Naive thymus-derived CD8-positive, alpha-beta T cell (primary cell): ENCODE measurements at places on chromosomes 1 and 21.

DNA sequence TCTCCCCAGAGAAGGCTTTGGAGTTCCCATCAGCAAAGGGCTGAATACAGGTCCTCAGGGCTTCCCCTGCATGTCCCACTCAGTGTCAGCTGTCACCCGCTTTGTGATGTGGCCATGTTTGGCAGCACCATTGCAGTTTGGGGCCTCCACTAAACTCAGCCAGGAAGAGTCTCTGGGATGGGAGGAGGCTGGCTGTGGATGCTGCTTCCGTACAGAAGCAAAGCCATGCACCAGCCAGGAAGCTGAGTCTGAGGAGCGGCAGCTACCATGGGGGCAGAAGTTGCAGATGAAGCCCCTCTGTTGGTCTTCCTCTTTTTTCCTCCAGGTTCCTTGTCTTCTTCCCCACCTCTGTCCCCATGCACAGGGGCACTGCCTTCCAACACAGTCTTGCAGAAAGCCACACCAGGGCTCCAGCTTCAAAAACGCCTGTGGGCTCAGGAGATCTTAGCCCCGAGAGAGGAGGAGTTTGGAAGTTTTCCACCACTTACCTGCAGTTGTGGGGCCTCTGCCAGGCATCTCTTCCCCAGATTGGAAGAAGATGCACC, 416.8 kb downstream of the NPHP4 start:
- peaks cover 4% of the 10 kb centered on the region for H3K27me3 ChIP-seq
- no peak overlapping the region for H3K27ac ChIP-seq
- H3K4me1 ChIP-seq: no peaks in the 10 kb centered on the region
- H3K36me3 ChIP-seq: peaks cover 2% of the 10 kb centered on the region

DNA sequence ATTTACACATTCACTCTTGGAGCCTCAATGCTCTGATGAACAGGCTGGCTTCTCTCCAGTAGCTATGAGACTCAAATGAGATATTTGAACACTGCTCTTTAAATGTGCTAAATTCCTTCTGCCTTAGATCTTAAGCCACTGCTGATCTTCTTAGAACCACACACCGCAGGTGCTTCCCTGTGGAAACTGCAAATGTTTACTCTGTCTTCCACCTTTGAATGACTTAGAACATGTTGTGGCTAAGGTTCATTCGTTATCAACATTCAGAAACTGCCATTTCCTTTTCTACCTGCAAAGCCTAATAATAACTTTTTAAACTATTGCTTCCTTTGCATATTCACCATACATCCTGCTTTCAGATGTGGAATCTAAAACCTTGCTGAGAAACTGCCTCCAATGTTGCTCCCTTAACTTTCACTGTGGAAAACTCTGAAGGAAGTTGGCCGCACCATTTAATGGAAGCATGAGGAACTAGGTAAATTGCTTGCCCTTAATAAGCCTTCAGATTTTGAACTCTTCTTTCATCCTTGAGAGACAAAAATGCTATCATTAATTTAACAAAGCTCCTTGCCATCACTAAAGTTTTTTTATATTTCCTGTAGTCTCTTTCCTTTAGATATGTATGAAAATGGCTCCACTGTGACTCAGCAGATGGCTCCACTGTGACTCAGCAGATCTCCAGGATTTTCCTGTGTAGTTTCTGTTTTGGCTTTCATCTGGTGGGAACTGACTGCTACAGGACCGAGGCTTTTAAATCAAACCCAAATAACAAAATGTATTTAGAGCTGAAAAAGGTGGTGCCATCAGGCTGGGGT, 143.8 kb downstream of the TNFSF18 start:
- peak; percentile 47 for DNase-seq
- H3K36me3 ChIP-seq: no peaks in the 10 kb centered on the region
- peaks cover 17% of the 10 kb centered on the region for H3K4me1 ChIP-seq
- H3K27ac ChIP-seq: peak overlapping the region; percentile 43
- H3K4me3 ChIP-seq: peak overlapping the region; percentile 46
- no peaks in the 10 kb centered on the region for H3K27me3 ChIP-seq

DNA sequence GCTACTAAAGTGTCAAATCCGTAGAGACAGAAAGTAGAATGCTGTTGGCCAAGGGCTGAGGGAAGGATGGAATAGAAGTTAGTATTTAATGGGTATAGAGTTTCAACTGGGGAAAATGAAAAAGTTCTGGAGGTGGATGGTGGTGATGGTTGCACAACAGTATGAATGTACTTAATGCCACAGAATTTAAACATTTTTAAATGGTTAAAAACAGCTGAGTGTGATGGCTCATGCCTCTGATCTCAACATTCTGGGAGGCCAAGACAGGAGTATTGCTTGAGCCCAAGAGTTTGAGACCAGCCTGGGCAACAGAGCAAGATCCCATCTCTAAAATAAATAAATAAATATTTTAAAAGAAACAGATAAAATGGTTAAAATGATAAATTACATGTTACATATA, 44.5 kb downstream of the PIK3R3 start:
- H3K4me3 ChIP-seq: no peak overlapping the region
- H3K27me3 ChIP-seq: no peaks in the 10 kb centered on the region
- no peaks in the 10 kb centered on the region for H3K36me3 ChIP-seq
- H3K4me1 ChIP-seq: no peaks in the 10 kb centered on the region
- DNase-seq: no peak

- H3K4me3 ChIP-seq: no peak overlapping the region
- H3K36me3 ChIP-seq: peaks cover 10% of the 10 kb centered on the region
- peaks cover 15% of the 10 kb centered on the region for H3K27me3 ChIP-seq
Measured at GRCh38 chr1:230381585-230381984, 44.5 kb downstream of the PGBD5 start.

GRCh38 chr1:183227422-183228346, 41.6 kb downstream of the LAMC2 start:
- no peak overlapping the region for H3K27ac ChIP-seq
- H3K27me3 ChIP-seq: peaks cover 6% of the 10 kb centered on the region
- H3K36me3 ChIP-seq: no peaks in the 10 kb centered on the region
- DNase-seq: no peak
- peaks cover 6% of the 10 kb centered on the region for H3K4me1 ChIP-seq

DNA sequence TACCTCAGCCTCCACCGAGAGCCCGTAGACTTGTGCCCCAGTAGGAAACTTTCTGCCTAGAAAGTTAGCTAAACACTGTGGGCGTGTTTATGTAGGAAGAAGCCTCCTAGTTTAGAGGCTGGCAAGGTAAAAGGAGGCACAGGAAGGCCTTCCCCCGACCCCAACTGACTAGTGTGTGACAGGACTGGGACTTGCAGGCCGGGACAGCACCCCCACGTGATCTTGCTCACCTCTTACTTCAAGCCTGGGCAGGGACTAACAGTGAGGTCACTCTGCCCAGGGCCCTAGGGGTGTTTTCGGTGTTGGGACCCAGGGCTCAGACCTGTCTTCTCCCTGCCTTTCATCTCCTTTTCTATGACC, 392 bp upstream of the TAGLN2 start:
- no peak for DNase-seq
- peak overlapping the region; percentile 87 for H3K4me3 ChIP-seq
- peaks cover 3% of the 10 kb centered on the region for H3K36me3 ChIP-seq
- H3K27me3 ChIP-seq: no peaks in the 10 kb centered on the region
- peaks cover 41% of the 10 kb centered on the region for H3K4me1 ChIP-seq

DNA sequence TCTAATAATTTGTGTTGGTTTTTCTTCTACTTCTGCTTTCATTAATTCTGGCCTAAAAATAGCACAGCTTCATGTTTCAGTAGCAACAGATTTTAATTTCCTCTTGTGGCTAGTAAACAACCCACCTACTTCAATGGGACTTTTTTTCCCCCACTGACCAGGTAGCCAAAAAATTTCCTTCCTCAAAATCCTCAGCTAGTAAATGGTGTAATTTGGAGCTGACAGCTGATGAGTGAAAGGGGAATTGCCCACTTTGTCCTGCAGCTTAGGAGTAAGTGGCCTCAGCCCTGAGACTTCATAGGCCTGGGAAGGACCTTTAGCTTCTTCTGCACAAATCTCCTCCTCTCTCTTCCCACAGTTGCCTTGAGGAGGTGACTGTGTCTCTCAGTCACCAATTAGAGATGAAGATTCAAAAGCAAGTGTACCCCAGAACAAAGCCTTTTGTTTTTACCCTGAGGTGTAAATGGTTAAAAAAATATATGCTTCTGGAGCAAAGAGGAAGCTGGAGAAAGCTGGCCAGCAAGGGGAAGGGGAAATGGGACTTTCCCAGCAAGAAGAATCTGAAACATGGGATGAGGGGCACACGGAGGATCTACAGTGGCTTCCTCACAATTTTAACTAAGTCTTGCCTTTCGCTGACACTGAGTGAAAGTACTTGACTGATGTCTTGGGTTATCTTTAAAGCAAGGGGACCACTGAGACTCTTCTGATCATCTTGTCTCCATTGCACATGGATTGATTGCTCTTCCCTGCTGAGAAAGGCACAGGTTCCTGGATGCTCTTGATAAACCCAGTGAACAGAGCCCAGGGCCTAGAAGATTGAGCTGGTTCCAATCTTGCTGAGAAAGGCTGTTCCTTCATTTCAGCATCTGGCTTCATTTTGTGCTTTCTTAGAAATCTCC, 35.8 kb upstream of the VCAM1 start:
- H3K4me1 ChIP-seq: no peaks in the 10 kb centered on the region
- H3K36me3 ChIP-seq: peaks cover 2% of the 10 kb centered on the region
- no peak for DNase-seq
- no peak overlapping the region for H3K27ac ChIP-seq
